ENCODE measurements at places on chromosomes 1 and 21. TPM values are rescaled to one million over a fixed set of nuclear protein-coding genes. Genes with fewer than 3 reads are reported as not detected.

Gene TPTE
- total RNA-seq: not detected

Gene KIF14
- total RNA-seq: 2.0 TPM

Gene MT1HL1
- not detected for total RNA-seq

Gene MAP1LC3C
- total RNA-seq: 0.70 TPM

Gene FCER1G
- 0.23 TPM for total RNA-seq

Gene S100A2
- total RNA-seq: 1.1 TPM
